Purkinje cell (primary cell): ENCODE measurements at places on chromosomes 11 and 22. TPM values are rescaled to one million over a fixed set of nuclear protein-coding genes. Genes with fewer than 3 reads are reported as not detected.

The SMTNL1 gene
- not detected in 2 replicates for polyA plus RNA-seq

The CCDC81 gene
- polyA plus RNA-seq = 3.4 TPM in 1 of 2 replicates, not detected in the other

The STK33 gene
- polyA plus RNA-seq = 3.4 and 6.0 TPM in 2 replicates

The DCHS1 gene
- polyA plus RNA-seq = 0.12 and 0.34 TPM in 2 replicates

The SLC29A2 gene
- 0.52 and 0.69 TPM in 2 replicates for polyA plus RNA-seq

The UCP3 gene
- polyA plus RNA-seq = 0.58 TPM in 1 of 2 replicates, not detected in the other

The LRRN4CL gene
- polyA plus RNA-seq = not detected in 2 replicates

The TMEM132A gene
- 44.5 and 82.8 TPM in 2 replicates for polyA plus RNA-seq

The OR10D3 gene
- polyA plus RNA-seq = not detected in 2 replicates
